Neural crest cell (in vitro differentiated cells): ENCODE measurements at places on chromosomes 7 and 10.

DNA sequence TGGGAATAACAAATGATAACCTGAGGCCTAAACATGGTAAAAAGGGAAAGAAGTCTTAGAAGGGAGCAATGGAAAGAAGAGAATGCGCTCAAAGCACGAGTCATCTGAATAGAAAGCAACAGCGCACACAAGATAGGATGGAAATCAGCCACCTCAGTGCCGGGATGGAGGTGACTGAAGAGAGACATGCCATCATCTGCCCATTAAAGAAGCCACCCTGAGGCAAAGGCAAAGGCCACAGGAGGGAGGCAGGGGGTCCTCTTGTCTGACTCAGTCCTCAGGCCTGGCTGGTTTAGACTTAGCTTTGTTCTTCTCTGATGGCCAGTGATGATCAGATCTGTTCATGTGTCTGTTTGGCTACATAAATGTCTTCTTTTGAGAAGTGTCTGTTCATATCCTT lies 180.6 kb downstream of the CHCHD3 start:
- DNase-seq, result no peak

DNA sequence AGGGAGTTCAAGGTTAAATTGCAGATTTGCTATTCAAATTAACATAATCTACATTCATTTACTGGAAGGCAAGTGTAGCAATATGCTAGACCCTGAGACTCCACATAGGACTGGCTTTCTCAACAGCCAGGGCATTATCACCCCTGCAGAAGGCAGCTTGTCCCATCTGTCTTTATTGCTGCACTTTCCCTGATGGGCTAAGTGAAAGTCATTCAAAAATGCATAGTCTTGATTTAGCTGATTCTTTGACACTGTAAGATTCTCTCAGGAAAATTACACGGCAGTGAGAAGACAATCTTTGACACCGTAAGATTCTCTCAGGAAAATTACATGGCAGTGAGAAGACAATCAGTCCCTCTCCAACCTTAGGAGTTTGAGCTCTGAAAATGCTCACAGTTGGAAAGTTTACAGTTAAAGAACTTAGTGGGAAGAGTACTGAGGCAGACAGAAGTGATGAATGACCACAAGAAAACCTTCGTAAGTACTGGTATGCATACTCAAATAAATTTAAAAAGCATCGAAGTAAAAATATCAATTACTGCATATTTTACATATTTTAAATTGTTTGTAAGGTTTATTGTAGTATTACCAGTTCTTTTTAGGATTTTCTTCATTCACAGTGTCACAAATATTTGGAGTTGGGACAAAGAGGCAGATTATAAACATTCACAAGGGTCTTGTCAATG lies 88.9 kb downstream of the RAPGEF5 start:
- DNase-seq, result no peak

DNA sequence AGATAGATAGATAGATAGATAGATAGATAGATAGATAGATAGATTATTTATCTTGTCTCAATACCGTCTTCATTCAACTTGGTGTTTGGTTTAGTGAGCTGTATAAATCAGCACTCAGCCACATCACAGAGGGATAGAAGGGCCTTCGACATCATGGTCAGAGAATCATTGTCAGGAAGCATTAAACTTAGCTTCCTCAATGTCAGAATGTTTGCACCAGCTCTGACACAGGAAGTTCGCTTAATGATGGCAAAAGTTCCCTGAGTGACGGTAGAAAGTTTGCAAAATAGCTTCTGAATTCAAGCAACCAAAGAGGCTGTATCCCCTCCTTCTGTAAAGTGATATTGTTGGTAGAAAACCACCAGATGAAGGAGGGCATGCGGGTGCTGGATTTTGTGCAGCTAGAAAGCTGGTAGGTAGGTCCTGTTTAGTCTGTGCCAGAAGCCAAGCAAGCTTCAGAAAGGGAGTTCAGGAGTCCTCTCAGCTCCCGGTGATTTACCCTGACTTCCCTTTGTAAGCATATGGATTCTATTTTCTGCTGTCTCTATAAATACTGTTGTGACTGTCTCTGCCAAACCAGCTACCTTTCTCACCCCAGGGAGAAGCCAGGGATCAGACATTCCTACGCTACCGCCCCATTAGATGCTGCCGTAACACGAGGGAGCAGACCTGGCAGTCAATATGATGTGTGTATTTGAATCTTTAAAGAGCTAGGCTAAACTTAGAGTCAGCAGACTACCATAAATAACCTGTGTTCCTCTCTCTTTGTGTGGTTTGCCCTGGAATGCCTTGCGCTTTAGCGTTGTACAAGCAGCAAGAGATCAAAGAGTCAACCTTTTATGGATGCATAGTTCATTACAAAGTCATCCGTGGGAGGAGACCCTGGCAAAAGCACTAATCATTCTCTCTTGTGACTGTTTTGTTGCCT lies 200.5 kb upstream of the KIAA1217 start:
- no peak for DNase-seq

GRCh38 chr10:115772606-115773005 lies 500.4 kb downstream of the GFRA1 start:
- DNase-seq, result no peak

- no peak for DNase-seq
Measured at GRCh38 chr7:72430531-72430930, 18.4 kb upstream of the CALN1 start.

GRCh38 chr7:138945154-138945553 lies 36.0 kb downstream of the KIAA1549 start:
- no peak for DNase-seq

DNA sequence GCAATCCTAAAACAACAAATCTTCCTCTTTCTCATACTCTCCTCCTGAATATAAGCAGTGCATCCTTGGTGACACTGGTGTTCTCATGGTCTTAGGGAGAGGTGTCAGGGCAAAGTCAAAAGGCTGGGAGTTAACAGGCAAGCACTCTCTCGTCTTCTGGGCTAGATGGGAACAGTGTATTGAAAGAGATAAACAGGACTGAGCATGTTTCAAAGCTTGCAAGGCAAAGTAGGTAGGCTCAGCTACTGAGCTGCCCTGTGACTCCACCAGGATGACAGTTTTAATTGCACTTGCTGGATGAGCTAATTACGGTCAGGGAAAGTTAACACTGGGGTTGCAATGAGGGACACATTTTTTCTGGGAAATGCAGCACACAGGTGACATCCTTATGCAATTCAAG lies 554.9 kb upstream of the NRP1 start:
- no peak for DNase-seq

- no peak for DNase-seq
Measured at GRCh38 chr7:159109653-159110035, 35.0 kb downstream of the VIPR2 start.

- no peak for DNase-seq
Measured at GRCh38 chr10:58502956-58503355, 9.7 kb upstream of the BICC1 start.
